HS-5 (cell line): ENCODE measurements at places on chromosomes 5 and 9.

- no peak for DNase-seq
Measured at GRCh38 chr5:61348447-61348846, 16.4 kb downstream of the ZSWIM6 start.

- no peak for DNase-seq
Measured at GRCh38 chr9:91186632-91187108, 175.0 kb downstream of the AUH start.

GRCh38 chr5:43024217-43024616 lies 15.9 kb downstream of the ANXA2R start:
- no peak for DNase-seq

DNA sequence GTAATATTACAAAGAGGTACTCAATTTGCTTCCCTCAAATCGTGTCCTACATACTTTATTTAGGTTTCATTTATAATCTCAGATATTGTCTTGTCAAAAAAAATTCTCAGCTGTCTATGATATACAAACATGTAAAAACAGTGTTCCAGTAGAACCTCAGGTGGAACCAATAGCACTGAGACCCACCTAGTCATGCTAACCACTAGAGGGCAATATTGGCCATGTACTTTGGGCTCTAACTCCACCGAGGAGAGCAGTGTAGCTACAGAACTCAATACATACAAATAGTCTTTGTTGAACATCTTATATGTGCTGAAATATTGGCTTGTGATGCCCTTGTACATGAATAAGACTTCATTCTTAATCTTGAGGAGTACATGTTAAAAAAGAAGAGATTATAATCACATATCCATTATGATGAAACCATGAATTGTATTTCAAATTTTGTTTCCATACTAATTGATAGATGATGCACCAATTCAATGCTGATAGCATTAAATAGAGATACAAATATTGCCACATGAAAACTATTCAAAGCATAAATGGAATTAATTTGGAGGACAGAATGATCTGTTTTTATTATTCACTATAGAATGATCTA lies 71.2 kb upstream of the CNTLN start:
- DNase-seq: peak; percentile 8

- no peak for DNase-seq
Measured at GRCh38 chr9:20479419-20480155, 142.7 kb downstream of the MLLT3 start.

DNA sequence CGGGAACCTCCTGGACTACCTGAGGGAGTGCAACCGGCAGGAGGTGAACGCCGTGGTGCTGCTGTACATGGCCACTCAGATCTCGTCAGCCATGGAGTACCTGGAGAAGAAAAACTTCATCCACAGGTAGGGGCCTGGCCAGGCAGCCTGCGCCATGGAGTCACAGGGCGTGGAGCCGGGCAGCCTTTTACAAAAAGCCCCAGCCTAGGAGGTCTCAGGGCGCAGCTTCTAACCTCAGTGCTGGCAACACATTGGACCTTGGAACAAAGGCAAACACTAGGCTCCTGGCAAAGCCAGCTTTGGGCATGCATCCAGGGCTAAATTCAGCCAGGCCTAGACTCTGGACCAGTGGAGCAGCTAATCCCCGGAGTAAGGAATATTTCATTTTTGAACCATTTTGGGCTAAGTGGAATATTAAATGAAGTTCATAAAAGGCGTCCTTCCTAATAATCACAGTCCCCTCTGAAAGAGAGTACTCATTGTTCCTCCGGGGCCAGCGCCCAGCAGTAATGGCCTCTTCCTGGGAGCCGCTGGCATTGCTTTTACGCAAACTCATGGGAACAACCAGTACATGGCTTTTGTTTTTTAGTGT lies 23.6 kb downstream of the QRFP start:
- DNase-seq: no peak

GRCh38 chr5:103373597-103374472 lies 115.3 kb downstream of the MACIR start:
- DNase-seq: no peak

- DNase-seq: no peak
Measured at GRCh38 chr9:18928711-18929110, 104.3 kb downstream of the SAXO1 start.

- no peak for DNase-seq
Measured at GRCh38 chr9:129857207-129857606, 21.9 kb downstream of the USP20 start.

DNA sequence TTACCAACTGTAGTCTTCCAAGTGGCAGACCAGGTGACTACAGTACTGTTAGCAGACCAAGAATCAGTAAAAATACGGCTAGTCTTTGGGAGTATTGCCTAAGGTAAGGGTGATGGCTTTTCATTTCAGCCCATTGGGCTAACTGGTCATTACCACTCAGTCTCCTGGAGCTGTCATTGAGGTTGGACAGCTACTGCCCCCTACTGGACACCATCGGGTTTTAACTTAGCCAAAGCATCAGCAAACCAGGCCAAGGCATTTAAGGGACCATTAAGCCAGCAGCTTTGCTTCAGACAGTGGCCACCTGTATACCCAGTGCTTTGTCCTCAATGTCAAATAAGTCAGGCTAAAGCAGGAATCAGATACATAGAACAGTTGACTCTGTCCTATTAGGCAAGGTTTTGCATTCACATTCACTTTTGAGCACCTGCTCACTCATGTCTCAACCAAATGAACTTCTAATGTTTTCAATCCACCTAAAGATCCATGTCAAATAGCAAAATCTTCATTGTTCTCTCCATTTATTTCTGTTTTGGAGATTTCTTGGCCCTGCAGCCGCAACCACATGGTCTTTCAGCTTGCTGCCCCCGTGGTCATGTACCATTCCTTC lies 117.2 kb downstream of the INVS start:
- DNase-seq: no peak

DNA sequence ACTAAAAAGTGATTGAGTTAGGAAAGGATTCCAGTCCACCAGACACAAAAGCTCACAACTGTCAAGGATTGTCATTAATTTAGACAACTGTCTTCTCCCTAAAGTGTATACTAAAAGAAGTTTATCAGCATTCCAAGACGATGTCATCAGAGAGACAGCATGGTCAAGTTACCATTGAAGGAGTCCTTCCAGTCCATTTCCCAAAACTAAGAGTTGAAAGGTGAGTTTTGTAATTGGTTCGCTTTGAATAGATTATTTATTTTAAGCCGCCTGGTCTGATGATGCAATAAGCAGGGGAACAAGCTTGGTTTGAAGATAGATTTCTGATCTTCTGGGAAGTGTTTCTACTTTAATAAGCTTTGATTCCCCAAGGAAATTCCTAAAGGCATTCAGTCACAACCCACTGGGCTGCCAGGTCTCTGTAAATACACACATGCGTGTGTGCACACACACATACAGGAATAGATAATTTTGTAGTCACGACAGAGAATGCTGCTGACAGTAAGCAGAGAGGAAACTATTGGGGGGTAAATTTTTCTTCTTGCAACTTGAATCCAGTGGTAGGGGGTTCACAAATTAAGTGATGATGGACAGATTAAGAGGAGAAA lies 234.8 kb downstream of the PIK3R1 start:
- no peak for DNase-seq

- peak; percentile 93 for DNase-seq
Measured at GRCh38 chr5:89313044-89313443, 430.1 kb upstream of the MEF2C start.

DNA sequence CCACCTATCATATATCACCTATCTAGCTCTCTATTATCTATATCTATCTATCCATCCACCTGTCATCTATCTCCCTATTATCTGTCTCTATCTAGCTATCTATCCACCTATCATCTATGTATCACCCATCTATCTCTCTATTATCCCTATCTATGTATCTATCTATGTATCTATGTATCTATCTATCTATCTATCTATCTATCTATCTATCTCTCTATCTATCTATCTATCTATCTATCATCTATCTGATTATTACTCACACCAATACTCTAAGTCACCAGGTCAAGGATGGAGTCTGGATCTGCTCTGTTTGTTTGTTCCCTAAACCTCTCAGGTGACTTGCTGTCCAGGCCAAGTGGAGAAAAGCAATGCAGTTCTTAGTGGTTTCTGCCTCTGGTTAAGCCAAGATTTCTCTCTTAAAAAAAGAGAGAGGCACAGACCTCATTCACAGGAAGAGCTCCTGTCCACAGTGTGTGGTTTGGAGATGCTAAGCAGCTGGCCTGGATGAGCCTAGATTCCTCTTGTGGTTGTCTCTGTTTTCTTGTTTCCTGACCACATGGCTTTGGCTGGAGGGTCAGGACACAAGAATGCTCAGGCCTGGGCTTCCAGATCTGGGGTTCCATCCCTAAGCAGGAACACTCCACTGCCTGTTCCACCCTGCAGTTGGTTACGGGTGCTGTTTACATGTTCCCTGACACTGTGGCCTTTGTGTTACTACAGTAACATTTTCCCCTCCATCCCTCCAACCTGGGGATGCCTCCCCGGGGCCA lies 133.4 kb downstream of the PHF2 start:
- DNase-seq: no peak

DNA sequence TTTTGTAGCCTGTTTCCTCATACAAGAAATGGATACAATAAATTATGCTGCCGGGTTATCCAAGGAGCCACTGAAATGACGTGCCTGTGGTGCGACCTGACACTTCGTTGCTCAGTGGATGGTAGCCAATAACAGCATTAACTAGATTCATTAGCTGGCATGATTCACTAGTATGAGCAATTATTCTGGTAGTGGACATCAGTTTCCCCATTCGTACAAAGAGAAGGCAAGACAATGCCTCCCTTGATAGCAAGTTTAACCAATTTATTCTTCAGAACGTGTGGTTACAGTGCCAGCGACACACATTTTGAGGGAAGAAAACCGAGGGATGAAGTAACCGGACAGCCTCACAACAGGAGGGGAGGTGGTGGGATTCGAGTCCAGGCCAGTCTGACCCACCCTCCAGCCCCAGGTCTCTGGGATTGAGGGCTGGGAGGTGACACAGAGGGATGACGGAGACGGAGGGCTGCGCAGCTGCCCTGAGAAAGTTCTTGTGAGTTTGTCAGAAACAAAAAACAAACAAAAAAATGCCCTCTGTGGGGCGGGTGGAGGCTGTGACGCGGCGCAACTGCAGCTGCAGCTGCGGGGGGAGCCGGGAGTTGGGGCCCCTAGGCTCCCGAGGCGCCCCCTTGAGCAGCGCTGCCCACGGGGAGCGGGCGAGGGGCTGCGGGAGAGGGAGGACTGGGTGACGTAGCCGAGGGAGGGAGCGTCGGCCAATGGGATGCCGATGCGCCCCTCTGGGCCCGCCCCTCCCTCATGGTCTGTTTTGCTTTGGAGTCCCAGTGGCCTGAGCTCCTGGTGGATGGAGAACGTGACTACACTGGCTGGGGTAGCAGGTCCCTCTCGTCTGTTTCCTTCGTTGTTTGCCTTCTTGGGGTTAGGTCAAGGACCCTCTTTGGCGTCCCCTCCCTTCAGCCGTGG lies 10.9 kb downstream of the LHX2 start:
- no peak for DNase-seq

GRCh38 chr9:32394381-32395049 lies 10.1 kb downstream of the ACO1 start:
- peak; percentile 47 for DNase-seq

DNA sequence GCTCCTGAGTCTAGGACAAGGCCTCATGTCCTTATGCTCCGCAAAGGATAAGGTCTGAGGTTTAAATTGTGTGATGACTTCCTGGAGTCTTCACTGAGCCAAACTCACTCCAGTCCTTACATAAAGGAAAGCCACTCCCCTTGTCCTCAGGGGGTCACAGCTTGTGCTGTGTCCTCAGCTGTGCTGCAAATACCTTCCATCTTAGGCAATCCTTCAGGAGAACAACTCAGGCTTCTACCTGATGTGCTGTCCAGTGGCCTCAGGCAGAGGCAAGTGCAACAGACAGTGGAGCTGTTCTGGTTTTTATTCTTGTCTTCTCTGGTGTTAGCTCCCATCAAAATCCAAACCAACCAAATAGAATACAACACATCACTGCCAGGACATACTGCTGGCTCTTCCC lies 151.5 kb downstream of the TAF11L14 start:
- no peak for DNase-seq

DNA sequence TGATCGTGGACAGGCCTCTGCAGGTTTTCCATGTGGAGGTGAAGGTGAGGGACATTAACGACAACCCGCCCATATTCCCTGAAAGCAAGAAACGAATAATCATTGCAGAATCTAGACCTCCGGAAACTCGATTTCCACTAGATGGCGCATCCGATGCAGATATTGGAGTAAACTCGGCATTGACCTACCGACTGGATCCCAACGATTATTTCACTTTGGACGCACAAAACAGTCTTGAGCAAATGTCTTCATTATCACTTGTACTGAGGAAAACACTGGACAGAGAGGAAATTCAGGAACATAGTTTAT lies 621 bp downstream of the PCDHA13 start:
- peak; percentile 9 for DNase-seq

GRCh38 chr5:67190410-67190809 lies 6.2 kb downstream of the CD180 start:
- no peak for DNase-seq

- DNase-seq: peak; percentile 99
Measured at GRCh38 chr5:141521244-141521781, 32.4 kb downstream of the PCDHGC5 start.

- no peak for DNase-seq
Measured at GRCh38 chr5:154793599-154794524, 38.7 kb downstream of the LARP1 start.

DNA sequence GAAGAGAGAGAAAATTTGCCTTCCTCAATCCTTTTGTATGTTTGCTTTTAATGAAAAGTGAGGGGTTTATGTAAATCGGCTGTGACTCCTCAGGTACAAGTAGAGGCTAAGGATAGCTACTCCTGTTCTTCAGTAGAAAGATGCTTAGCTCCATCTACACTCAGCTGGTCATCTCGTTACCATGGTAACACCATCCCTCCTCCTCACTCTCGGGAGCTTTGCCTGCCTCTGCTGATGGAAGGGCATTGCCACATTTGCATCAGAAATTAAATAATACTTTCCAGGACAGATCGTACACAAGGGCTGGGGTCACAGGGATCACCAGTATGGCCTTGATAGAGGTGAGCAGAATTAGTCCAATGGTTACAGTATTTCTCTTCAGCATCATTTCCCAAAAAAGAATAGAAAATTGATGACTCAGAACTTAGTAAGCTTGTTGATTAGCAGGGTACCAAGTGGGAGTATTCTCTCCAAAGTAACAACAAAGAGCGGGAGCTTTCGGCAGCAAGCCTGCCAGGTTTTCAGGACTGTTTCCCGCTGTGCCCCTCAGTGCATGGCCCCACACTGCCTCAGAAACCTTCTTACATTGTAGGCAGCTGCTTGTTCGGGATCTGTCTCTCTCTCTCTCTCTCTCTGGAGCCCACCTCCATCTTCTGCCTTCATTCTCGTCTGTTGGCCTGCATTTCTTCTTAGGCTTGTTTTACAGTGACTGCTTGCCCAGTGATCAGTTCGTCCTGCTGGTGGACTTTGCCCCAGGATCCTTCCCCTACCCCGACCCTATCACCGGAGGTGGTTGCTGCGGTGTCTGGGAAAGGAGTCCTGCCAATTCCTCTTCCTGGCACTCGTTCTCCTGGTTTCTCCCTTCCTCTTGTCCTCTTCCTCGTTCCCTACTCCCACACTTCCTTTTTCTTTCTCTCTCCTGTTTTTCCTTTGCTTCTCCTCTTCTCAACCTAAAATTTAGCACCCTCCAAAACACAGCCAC lies 51.9 kb upstream of the SNAPC3 start:
- no peak for DNase-seq

- peak; percentile 35 for DNase-seq
Measured at GRCh38 chr9:76658510-76659231, 105.6 kb upstream of the PCA3 start.

- DNase-seq: peak; percentile 87
Measured at GRCh38 chr9:22683700-22684075, 237.1 kb downstream of the DMRTA1 start.

- no peak for DNase-seq
Measured at GRCh38 chr9:91348191-91348807, 13.4 kb downstream of the AUH start.
